Daoy (cell line): ENCODE measurements at places on chromosomes 2 and 18. TPM values are rescaled to one million over a fixed set of nuclear protein-coding genes. Genes with fewer than 3 reads are reported as not detected.
A peak's percentile ranks its signal among the peaks of the same experiment; 100 is the strongest.

- peak; percentile 97 for DNase-seq
These were observed 39.5 kb downstream of the SDC1 start for GRCh38 chr2:20185176-20186022.

DNA sequence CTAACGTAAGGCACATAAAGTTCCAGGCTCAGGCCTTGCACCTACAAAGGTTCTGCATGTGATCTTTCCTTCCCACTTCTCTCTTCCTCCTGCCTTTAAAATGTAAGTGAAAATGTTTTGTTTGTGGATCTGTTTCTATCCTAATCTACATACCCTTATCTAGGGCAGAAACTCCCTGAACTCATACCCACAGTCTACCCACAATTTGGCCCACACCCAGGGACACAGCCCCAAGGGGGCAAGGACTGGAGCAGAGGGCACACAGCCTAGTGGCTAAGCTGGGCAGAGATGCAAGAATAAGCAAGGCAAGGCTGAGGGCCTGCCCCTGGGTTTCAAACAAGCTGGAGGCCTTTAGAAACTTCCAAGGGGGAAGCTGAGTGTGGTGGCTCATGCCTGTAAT lies 71.0 kb downstream of the HS1BP3 start:
- DNase-seq = peak; percentile 83

DES gene
- 0.17 and 0.77 TPM in 2 replicates for total RNA-seq

- DNase-seq = no peak
These were observed 406.2 kb downstream of the NUP35 start for GRCh38 chr2:183530333-183530901.

DNA sequence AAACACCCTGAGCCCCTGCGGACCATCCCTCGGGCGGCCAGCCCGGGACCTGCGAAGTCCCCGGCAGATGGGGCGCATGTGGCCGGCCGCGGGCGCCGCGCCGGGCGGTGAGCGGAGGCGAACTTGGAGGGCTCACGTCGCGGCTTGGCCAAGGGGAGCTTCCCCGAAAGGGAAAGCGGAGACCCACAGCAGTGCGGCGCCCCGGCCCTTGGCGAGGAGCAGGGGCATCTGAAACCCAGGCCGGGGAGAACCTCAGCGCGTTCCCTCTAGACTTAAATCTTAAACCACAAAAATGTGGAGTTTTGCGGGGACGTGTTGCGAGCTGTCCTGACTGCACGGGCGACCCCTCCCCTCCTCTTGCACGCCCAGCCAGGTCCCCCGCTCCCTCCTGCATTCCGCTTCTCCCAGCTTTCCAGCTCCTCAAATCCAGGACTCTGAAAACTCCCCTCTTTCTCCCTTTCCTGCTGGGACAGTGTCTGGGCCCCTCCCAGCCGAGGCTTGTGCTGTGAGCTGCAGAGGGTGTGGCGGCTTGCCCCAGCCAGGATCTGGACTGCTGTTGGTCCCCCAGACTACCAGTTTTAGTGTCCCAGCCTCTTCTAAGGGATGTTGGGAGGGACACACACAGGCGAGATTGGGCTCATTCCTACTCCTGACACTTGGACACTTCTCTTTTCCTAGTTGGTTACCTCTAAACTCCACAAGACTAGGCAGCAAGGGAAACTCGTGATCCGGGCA lies 1.3 kb downstream of the FMNL2 start:
- DNase-seq = peak; percentile 67
